Spleen (tissue), 13 donors: ENCODE measurements at places on chromosomes 1 and 21.
A peak's percentile ranks its signal among the peaks of the same experiment; 100 is the strongest.

DNA sequence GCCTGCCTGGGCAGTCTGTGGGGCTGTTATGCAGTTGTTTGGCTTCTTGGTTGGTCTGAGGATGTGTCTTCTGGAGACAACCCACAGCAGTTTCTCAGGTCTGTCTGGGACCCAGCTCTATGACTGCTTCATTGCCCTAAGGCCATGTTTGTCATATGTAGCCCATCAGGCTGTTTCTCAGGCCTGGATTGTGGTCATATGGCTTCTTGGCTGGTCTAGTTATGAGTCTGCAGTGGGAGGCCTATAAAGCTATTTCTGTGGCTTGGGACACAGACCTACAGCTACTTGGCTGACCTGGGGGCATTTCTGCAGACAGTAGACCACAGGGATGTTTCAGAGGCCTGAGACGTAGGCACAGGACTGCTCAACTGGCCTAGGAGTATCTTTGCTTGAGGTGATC, 41.5 kb downstream of the CHIA start:
- DNase-seq = no peak

DNA sequence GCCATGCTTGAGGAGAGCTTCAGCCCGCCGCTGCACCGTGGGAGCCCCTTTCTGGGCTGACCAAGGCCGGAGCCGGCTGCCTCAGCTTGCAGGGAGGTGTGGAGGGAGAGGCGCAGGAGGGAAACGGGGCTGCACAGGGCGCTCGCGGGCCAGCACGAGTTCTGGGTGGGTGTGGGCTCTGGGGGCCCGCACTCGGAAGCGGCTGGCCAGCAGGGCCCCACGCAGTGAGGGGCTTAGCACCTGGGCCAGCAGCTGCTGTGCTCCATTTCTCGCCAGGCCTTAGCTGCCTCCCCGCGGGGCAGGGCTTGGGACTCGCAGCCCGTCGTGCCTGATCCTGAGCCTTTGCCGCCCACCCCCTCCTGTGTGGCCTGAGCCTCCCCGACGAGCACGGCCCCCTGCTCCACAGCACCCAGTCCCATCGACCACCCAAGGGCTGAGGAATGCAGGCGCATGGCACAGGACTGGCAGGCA, 1554.0 kb downstream of the KCNT2 start:
- DNase-seq = peak; percentile 59

DNA sequence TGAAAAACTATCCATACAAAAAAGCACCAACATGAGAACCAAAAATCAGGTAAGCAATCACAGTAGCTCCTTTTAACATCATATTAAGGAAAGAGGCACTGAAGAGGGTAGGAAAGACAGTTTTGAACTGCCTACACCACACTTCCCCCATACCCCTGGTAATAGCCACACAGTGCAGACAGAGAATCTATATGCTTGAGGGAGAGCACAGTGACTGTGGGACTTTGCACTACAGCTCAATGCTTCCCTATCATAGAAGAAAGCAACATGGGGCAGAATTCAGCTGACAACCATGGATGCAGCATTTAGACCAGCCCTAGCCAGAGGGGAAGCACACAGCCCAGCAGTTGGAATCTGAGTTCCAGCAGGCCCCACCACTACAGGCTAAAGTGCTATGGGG, 7.9 kb upstream of the TEX50 start:
- DNase-seq = no peak

- DNase-seq = peak; percentile 82
These were observed 13.0 kb downstream of the IFI6 start for GRCh38 chr1:27658951-27659496.

DNA sequence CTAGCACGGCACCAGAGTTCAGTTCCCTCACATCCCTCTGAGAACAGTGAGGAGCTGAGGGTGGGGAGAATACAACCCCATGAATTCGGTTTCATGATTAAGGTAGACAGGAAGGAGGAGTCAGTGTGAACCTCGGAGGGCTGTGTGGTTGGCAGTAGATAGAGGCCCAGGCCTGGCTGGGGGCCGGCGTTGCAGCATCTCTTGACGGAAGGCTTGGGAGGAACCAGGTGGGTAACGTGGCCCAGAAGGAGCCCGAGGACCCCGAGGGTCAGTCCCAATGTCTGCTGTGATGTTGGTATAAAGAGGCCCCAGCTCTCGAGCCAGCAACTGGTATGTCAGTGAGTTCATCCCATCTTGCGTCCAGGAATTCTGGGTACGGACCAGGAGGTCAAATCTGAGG, 5.5 kb downstream of the PPOX start:
- DNase-seq = peak; percentile 61

GRCh38 chr21:28738420-28738704, 254.3 kb downstream of the LTN1 start:
- no peak for DNase-seq

DNA sequence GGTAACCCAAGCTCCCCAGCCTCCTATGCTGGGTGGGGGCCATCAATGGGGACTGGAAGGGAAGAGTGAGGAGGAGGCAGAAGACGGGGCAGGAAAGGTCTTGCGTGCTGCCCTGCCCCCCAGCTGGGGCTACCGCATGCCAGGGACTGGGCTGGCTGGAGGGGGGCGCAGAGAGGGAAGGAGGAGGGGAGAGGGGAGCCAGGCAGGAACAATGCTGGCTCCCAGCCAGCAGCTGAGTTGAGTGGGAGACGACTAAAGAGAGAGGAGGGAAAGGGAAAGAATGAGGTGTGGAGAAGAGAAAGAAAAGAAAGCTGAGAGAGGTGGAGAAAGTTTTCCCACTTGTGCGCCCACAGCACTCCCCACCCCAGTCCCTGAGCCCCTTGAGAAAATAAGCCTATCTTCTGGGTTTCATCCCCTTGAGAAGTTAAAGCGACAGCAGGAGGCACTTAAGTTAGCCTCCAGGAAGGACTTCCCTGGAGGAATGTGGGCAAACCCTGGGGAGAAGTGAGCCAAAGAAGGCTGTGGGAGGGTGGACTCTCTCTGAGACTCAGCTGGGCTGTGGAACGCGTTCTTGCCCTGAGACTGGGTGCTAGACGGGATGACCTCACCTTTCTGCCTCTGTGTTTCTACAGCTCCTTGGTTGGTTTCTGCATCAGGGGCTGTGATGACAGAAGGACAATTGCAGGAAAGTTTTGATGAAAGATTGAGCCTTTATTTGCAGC, 12.9 kb upstream of the NES start:
- no peak for DNase-seq

DNA sequence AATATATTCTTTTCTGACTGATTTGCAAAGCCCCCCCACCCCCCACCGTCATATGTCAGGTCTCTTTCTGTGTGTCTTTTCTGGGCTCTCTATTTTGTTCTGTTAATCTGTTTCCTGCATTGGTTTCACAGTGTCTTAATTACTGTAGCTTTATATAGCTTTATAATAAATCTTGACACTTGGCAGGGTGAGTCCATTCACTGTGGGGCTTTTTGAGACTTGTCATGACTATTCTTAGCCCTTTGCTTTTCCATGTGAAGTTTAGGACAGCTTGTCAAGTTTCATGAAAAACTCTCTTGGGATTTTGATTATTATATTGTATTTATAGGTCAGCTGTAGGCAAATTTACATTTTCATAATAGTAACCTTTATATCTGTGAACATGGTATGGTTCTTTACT, 50.4 kb downstream of the MIGA1 start:
- DNase-seq = no peak

GRCh38 chr21:44847261-44848056, 26.0 kb downstream of the PTTG1IP start:
- no peak for DNase-seq

- no peak for DNase-seq
These were observed 30.0 kb upstream of the LRRC8C start for GRCh38 chr1:89602871-89603404.

GRCh38 chr1:116290085-116290705, 82.8 kb upstream of the ATP1A1 start:
- no peak for DNase-seq

GRCh38 chr1:204513117-204513716, 3.0 kb upstream of the MDM4 start:
- DNase-seq = no peak

- DNase-seq = peak; percentile 45
These were observed 15.6 kb downstream of the MRPL37 start for GRCh38 chr1:54215523-54215922.

GRCh38 chr1:54300401-54300800, 100.4 kb downstream of the MRPL37 start:
- DNase-seq = no peak

DNA sequence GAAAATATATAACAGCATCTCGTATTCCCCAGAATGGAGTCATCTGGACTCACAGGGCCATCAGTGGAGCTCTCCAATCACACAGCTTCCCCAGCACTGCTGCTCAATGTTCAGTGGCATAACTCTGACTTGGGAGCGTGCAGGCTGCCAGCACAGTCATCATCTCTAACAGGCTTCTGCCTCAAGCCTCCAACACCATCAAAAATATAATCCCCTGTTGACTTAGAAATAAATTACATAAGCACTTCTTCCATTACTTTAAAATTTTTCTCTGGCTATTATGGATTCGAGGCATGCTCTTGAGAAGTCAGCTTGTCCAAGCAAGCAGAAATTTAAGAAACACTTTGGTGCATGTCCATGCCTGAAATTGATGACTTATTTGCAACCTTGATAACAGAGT, 6.2 kb downstream of the DUSP23 start:
- DNase-seq = no peak
